ENCODE measurements at places on chromosomes 11 and 22. TPM values are rescaled to one million over a fixed set of nuclear protein-coding genes. Genes with fewer than 3 reads are reported as not detected.
A peak's percentile ranks its signal among the peaks of the same experiment; 100 is the strongest.

DNA sequence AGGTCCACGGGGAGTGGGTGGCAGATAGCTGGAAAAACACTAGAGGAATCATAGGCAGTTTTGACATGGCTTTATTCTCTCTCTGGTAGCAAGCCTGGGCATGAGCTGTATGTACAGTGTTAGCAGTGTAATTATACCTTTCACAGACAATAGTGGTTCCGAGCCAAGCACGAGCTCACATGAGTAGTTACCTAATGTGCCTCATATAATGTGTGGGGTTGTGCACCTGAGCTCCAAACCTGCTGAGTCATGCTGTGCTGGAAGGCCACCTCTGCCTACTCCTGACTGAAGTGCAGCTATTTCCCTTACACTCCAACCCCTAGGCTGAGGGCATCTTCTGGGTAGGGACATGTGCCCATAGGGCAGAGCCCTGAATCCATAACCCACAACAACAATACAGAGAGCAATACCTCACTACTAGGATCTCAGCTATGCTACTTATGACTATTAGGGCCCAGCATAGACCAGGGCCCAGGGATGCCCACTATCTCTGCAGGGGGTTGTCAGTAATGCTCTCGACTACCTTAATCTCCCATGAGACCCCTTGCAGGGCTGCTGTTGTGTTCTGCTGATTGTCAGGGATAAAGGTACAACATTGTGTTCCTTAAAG is 432.1 kb downstream of the DYNC2H1 start:
- no peak for DNase-seq

DNA sequence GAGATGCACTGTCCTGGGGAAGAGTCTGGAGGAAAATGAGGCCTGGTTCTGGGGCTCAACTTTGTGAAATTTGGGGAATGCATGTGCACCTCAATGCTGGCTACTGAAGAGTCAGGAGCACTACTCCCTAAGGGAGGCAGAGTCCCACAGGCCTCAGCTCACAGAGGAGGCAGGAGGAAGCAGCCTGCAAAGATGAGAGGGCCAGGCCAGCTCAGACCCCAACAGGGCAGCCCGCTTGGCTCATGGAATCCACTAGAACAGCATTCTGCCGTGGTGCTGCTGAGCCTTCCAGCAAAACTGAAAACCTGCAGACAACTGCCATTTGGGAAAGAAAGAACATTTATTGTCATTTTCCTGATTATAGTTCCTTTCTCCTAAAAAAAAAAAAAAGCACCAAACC is 300.5 kb downstream of the CTTN start:
- no peak for DNase-seq

GRCh38 chr11:74683279-74683871 is 47.9 kb downstream of the CHRDL2 start:
- DNase-seq, result no peak

DNA sequence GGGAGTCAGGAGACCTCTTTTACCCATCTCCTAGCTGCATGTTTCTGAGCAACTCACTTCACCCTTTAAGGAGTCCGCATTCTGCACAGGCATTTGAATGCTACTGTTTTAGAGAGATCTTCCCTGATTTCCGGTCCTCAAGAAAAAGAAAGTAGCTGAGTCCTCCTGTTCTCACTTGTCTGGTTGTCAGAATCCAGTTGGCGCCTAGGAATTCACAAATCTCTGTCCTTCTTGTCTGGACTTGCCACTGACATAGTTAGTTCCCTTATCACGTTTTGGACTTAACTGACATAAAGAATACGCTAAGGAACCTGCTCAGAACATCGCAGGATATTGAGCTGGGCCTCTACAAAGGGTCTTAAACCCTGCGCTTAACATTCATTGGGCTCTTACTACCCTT is 61.3 kb upstream of the OR5P2 start:
- no peak for DNase-seq

- DNase-seq, result no peak
Observed at GRCh38 chr11:45041596-45041995, 90.9 kb upstream of the TP53I11 start.

DNA sequence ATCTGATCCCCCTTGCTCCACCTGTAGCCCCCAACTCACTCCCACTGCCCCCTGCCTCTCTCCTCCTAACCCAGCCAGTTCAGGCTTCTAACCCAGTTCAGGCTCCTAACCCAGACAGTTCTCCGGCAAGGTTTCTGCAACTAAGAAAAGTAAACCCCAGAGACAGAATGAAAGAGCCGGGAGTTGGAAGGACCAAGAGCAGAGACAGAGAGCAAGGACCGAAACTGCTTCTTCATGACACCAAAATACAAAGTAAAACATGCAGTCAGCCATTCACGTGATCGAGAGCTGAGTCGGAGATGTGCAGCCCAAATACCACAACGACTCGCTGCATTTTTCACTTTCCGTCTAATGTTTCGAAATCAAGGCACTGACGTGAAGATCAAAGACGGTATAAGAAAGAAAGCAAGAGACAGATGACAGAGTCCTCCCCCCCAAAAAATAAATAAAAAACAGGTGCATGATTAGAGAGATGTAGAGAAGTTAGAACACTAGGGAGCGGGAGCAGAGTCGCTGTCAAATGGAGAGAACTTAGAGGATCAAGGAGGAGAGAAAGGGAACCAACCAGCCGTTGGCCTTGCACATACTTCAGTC is 884 bp downstream of the IL10RA start:
- no peak for DNase-seq

DNA sequence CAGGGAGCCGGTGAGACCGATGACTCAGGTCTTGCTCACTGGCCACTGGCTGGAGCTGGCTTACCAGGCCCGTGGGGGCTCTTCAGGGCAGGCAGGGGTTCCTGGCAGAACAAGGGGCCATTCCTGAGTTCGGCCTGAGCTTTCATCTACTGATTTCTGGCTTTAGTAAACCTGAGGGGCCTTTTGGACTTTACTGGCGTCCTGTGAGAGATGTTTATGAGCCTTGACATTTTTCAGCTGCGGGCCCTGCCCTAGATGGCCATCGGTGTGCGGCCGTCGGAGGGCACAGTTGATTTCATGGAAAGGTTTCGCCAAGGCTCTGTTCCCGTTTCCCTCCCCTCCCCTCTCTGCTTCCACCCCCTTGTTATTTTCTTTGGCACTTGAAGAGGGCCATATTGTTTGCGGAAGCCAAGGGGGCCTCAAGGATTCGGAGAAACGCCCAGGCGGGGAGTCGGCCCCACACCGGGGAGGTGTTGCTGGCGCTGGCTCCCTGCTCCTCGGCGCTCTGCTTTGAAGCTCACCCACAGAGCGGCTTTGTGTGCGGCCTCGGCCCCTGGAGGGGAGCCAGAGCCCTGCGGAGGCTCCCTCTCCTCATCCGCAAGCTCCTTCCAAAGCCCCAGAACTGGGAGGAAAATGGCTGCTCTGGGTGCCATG is 17.7 kb downstream of the ELF5 start:
- DNase-seq, result peak; percentile 75

DNA sequence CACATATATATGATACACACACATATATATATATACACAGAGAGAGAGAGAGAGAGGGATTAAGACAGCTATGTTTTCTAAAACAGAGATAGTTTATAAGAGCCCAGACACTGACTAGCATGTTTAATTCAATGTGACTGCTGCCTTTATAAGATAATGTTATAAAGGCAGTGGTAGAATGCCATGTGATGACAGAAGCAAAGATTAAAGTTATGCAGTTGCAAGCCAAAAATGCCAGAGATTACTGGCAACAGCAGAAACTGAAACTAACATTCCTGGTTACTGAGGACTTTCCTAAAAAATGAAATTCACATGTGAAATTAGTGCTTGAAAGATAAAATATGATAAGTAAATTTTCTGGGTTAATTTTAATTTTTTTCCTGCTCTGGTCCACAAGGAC is 1888.9 kb downstream of the LRRC4C start:
- no peak for DNase-seq

DNA sequence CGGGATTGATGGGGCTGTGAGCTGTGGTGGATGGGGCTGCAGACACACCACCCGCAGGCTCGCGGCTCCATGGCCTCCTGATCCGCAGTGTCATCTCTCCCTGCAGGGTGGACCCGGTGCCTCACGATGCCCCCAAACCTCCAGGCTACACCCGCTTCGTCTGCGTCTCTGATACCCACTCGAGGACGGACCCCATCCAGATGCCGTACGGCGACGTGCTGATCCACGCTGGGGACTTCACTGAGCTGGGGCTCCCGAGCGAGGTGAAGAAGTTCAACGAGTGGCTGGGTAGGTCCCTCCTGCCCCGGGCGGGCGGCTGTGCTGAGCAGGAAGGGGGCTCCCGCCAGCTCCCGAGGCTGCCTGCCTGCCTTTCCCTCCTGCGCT is 23.1 kb downstream of the MPPED1 start:
- no peak for DNase-seq

GRCh38 chr11:44848963-44849350 is 101.7 kb downstream of the TP53I11 start:
- DNase-seq, result no peak

DNA sequence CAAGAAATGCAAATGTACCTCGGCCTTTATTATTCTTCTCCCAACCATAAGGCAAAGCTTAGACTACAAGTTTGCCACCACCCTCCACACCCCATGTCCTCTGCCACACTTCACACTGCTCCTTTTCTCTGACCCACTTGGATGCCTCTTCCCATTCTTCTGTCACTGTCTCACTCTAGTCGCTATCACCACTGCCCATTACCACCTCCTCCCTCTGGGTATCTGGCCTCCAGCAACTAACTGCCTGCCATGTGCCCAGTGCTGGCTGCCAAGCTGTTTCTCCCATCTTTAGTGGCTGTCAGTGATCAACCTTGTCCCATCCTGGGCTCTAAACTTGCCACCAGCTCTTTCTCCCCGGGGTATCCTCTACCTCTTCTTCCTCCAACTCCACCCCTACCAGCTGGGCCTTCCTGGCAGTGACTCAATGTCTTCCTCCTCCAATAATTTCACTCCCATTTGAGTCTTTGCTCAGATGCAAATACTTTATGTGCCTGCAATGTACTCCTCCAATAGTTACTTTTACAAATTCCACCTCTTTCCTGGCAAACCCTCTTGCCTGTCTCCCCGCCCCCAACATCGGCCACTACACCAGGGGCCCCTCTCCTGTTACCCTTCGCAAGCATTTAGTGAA is 20.1 kb upstream of the KDM2A start:
- no peak for DNase-seq

GRCh38 chr11:33775832-33776470 is 1.6 kb upstream of the FBXO3 start:
- no peak for DNase-seq

DNA sequence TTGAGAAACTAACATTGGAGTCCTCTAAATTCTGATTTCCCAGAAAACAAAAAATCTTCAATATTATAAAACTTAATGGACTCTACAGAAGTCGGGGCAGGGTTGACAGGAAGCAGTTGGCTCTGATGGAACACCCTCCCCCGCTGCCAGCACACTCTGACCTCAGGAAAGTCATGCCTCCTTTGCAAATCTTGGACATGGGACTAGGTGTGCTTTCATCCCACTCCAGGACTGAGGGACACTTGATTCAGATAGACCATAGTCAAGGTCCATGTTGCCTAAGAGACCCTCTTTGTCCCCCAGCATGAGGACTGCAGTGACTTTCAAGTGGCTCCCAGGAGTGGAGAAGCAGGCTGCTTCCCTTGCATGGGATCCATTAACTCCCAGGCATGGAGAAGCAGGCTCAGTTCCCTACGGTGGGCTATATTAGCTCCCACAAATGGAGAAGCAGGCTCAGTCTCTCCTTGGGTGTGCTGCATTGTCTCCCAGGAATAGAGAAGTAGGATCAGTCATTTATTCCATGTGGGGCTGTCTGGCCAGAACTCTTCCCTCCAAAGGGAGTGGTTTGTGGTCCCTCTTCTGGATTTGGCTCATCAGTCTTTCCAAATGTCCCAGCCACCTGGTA is 38.3 kb downstream of the C22orf31 start:
- no peak for DNase-seq

- DNase-seq, result no peak
Observed at GRCh38 chr22:39738746-39739145, 154.8 kb downstream of the ENTHD1 start.

DNA sequence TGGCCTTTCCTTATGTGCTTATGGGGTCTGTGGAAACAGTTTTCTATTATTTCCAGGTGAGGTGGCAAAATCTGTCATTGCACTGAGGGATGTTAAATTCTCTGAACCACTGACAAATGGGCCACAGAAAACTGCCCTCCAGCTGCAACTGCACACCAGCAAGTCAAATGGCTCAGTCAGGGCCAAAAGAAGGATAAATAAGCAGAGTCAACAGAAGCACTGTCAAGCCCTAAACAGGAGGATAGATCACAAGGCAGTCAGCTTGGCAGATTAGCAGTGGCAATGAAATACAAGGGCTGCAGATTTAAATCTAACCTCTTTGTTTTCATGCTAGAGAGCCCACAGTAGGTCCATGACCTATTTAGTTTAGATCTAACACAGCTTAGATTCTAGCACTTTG is 435.6 kb downstream of the ETS1 start:
- no peak for DNase-seq

GRCh38 chr11:121614636-121615240 is 162.0 kb upstream of the SORL1-AS1 start:
- DNase-seq, result no peak

DNA sequence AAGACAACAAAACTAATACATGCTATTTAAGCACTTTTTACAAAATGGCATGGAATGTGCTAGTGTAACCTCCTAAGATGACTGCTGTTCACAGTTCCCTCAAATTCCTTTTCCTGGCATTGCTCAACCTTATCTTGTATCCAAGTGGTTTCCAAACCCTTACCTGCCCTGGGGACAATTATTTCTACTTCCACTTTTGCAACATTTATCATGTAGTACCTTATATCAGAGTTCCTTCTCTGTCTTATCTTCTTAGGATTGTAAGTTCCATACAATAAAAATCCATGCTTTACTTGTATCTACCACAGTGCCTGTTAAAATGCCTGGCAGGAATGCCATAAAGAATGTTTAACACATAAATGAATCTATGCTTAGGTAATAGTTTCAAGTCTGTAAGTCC is 109.2 kb upstream of the MTMR2 start:
- no peak for DNase-seq

DNA sequence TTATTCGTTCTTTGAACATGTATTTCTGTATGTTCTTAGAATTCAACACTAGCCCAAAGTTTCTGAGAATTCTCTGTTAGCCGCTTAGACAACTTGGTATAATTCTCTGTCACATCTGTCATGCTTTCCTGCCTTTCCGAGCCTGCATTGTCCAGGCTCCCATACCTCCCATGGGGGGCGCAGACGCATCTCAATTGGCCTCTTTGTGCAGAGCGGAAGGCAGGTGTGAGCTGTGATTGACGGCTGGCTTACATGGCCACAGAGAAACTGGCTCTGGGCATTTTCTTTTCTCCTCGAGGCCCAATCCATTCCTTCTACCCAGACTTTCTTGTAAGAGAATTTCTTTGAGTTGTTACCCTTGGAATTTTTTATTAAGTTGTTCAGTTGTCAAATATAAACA is 132.7 kb upstream of the SESN3 start:
- peak; percentile 16 for DNase-seq

BRSK2 gene
- polyA plus RNA-seq, result 2.3 TPM

OR56A1 gene
- not detected for polyA plus RNA-seq

MCHR1 gene
- polyA plus RNA-seq, result 0.42 TPM

KCNE3 gene
- polyA plus RNA-seq, result 2.3 TPM

USP2 gene
- 2.5 TPM for polyA plus RNA-seq

FBLN1 gene
- polyA plus RNA-seq, result 108 TPM
